ENCODE measurements at places on chromosomes 3 and 15. TPM values are rescaled to one million over a fixed set of nuclear protein-coding genes. Genes with fewer than 3 reads are reported as not detected.

Gene SERPINI1
- 10.7 TPM for total RNA-seq

Gene FAM81A
- 4.4 TPM for total RNA-seq

DNA sequence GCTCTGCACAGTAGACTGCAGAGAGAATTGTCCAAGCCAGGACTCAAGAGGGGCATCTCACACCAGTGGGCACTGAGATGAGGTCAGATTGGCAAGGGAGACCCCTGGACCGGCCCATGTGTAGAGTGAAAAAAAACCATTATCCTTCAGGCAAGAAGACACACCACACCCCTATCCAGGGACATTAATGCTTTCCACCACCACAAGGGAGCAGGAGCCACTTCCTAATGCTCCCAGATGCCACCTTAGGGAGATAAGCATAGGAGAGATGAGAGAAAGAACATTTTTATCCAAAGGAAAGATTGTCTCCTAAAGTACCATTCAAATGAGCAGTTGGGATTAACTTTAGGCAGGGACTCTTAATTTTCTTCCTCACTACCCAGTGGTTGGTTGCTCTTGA, 109.6 kb upstream of the PTX3 start:
- H3K4me3 ChIP-seq, result no peak overlapping the region
- DNase-seq, result no peak
- H3K27ac ChIP-seq, result no peak overlapping the region
- no peaks in the 10 kb centered on the region for H3K36me3 ChIP-seq
- H3K27me3 ChIP-seq, result no peaks in the 10 kb centered on the region

DNA sequence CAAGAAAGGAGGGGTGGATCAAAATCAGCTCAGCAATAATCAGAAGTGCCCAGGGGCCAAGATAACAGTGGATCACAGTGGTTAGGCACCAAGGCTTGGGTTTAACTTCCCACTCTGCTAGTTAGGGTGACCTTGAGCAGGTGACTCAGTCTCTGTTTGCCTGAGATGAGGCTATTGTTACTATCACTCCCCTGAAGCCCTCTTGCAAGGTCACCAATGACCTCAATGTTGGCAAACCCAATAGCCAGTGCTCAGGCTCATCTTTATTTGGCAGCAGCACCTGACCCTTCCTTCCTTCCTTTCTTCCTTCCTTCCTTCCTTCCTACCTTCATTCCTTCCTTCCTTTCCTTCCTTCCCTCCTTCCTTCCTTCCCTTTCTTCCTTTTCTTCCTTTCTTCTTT, 102.4 kb upstream of the HACD2 start:
- H3K27ac ChIP-seq, result no peak overlapping the region
- H3K36me3 ChIP-seq, result no peaks in the 10 kb centered on the region
- no peak overlapping the region for H3K4me3 ChIP-seq

DNA sequence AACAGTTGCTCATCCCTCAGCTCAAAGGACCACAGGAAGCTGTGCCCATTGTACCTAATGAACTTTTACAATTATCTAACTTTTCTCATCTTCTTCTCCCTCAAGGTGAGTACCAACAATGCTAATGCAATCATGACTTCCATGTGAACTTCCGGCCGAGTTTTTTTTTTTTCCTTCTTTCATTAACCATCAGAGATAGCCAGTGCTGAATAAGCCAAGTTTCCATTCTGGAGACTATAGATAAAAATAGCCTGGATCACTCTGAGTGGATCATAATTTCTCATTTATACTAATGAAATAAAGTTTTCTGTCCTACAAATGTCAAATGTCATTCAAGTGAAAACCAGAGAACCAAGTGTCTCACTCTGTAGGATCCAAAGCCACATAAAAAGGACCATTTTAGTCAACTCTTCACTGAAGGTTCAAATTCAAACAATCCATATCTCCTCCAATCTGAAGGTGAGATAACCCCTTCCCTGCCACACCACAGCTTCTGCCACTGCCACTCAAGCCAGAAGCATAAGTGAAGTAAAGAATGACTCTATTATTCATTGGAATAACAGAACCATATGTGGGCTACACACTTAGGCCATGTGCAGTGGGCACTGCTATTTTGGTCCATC, 5.5 kb downstream of the SUMF1 start:
- no peak overlapping the region for H3K4me3 ChIP-seq
- peaks cover 22% of the 10 kb centered on the region for H3K4me1 ChIP-seq
- no peak overlapping the region for H3K27ac ChIP-seq
- no peaks in the 10 kb centered on the region for H3K36me3 ChIP-seq

GRCh38 chr3:40837300-40837699, 312.5 kb downstream of the ZNF621 start:
- H3K27me3 ChIP-seq, result no peaks in the 10 kb centered on the region
- DNase-seq, result no peak
- H3K27ac ChIP-seq, result no peak overlapping the region
- H3K4me1 ChIP-seq, result no peaks in the 10 kb centered on the region
- H3K36me3 ChIP-seq, result no peaks in the 10 kb centered on the region

Gene GABRB3
- total RNA-seq, result 2.7 TPM

GRCh38 chr3:13106308-13107001, 33.2 kb upstream of the IQSEC1 start:
- peaks cover 4% of the 10 kb centered on the region for H3K27me3 ChIP-seq
- DNase-seq, result no peak
- H3K4me1 ChIP-seq, result no peaks in the 10 kb centered on the region
- no peak overlapping the region for H3K4me3 ChIP-seq

DNA sequence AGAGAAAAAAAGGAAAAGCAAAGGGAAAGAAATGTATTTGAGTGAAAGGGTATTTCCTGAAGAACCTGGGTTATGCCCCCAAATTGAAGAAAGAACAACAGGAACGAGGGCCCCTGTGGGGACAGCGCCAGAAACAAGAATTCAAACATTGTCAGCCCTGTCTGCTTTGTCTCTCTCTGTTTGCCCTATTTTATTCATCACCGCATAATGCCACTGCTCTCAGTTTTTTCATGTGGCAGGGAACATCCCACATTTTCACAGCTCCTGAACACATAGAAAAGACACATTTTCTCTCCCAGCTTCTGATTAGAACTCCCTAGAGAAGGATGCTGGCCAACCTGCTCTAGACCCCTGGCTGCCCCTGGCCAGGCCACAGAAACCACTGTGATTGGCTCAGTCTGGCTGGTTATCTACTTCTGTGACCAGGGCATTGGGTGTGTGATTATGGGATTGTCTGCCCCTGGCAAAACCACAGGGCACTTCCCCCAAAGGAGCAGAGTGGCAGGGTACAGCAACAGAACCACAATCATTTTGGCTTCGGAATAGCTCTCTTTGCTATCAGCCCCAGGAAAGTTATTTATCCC, 31.3 kb upstream of the CCDC54 start:
- no peaks in the 10 kb centered on the region for H3K27me3 ChIP-seq
- H3K4me1 ChIP-seq, result no peaks in the 10 kb centered on the region
- DNase-seq, result no peak

DNA sequence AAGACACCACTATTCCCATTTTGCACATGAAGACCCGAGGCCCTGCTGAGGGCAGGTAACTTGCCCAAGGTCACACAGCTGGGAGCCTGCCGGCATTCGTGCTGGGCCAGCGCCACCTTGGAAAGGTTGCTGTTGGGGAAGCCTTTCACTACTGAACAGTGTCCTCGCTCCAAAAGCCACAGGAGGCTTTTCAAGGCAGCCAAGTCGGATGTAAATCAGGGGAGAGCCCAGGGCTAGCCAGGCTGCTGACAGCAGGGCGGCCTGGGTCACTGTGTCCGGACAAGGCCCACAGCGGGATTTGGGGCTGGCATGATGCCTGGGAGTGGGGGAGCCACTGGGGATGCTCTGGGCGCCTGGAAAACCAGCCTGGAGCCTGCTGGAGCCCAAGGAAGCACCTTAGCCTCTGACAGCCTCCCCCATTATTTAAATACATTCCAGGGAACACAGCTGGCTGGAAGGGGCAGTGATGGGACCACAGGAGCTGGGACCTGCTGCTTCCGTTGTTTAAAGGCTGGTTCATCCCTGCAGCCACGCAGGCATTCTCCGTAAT, 10.5 kb downstream of the SLC6A6 start:
- H3K4me3 ChIP-seq, result no peak overlapping the region
- H3K4me1 ChIP-seq, result peaks cover 10% of the 10 kb centered on the region
- H3K27me3 ChIP-seq, result no peaks in the 10 kb centered on the region

DNA sequence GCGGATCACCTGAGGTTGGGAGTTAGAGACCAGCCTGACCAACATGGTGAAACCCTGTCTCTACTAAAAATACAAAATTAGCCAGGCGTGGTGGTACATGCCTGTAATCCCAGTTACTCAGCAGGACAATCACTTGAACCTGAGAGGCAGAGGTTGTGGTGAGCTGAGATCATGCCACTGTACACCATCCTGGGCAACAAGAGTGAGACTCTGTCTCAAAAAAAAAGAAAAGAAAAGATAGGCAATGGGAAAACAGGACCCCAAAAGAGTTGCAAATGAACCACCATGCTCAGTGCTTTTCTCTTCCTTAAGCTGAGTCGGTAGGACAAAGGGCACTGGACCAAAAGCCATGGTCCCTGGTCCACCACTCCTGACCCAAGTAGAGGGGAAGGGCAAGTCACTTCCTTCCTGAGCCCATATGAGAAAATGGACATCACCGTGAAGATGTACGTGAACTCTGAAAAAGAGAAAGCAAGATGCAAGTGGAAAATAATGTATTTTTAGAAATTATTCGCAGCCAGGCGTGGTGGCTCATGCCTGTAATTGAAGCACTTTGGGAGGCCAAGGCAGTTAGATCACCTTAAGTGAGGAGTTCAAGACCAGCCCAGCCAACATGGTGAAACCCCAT, 2.6 kb downstream of the ITGB5 start:
- DNase-seq, result no peak
- H3K4me3 ChIP-seq, result no peak overlapping the region
- no peak overlapping the region for H3K27ac ChIP-seq
- H3K36me3 ChIP-seq, result no peaks in the 10 kb centered on the region
- peaks cover 46% of the 10 kb centered on the region for H3K4me1 ChIP-seq

DNA sequence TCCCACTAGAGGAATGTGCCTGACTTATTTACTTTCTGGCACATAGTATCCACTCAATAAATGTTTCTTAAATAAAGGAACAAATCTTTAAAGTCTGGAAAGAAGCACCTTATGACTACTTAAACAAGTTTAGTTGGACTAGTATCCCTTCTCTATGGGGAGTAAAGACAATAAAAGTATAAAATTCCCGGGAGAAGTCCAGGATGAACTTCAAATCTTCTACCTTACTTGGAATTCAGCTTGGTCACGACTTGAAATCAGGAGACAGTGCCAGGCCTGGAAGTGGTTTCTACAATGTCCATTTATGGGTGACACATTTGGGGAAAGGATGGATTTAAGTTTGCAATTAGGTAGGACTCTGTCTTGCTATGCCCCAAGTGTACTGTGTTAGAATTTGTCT, 196.5 kb downstream of the NR1D2 start:
- H3K36me3 ChIP-seq, result peaks cover 24% of the 10 kb centered on the region
- no peak for DNase-seq
- no peak overlapping the region for H3K27ac ChIP-seq
- H3K4me1 ChIP-seq, result peaks cover 18% of the 10 kb centered on the region
- H3K27me3 ChIP-seq, result no peaks in the 10 kb centered on the region
- H3K4me3 ChIP-seq, result no peak overlapping the region

Gene SHC4
- total RNA-seq, result 3.2 TPM

DNA sequence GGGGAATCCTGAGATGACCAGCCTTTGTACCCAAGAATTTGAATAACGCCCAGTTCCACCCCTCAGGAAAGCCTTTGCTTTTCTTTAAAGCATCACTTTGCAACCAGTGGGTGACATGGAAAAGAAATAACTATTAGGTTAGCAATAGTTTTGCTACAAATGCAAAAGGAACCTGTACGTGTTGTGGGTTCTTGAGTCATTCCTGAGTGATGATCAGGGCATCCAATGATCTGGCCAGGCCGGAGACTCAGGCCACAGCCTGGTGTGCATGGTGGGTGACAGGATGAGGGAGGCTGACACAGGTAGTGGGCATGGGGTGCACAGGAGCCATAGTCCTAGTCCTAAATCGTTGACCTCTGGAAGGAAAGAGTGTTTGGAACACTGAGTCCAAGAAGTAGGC, 321.4 kb upstream of the IL12A start:
- H3K4me1 ChIP-seq, result peaks cover 21% of the 10 kb centered on the region
- H3K36me3 ChIP-seq, result no peaks in the 10 kb centered on the region
- H3K27me3 ChIP-seq, result no peaks in the 10 kb centered on the region
- no peak overlapping the region for H3K27ac ChIP-seq

Gene RBM6
- total RNA-seq, result 39.9 TPM

- DNase-seq, result no peak
- no peaks in the 10 kb centered on the region for H3K36me3 ChIP-seq
- H3K4me3 ChIP-seq, result no peak overlapping the region
- peaks cover 13% of the 10 kb centered on the region for H3K27me3 ChIP-seq
Observed at GRCh38 chr3:72105306-72105705, 320.4 kb upstream of the PROK2 start.

DNA sequence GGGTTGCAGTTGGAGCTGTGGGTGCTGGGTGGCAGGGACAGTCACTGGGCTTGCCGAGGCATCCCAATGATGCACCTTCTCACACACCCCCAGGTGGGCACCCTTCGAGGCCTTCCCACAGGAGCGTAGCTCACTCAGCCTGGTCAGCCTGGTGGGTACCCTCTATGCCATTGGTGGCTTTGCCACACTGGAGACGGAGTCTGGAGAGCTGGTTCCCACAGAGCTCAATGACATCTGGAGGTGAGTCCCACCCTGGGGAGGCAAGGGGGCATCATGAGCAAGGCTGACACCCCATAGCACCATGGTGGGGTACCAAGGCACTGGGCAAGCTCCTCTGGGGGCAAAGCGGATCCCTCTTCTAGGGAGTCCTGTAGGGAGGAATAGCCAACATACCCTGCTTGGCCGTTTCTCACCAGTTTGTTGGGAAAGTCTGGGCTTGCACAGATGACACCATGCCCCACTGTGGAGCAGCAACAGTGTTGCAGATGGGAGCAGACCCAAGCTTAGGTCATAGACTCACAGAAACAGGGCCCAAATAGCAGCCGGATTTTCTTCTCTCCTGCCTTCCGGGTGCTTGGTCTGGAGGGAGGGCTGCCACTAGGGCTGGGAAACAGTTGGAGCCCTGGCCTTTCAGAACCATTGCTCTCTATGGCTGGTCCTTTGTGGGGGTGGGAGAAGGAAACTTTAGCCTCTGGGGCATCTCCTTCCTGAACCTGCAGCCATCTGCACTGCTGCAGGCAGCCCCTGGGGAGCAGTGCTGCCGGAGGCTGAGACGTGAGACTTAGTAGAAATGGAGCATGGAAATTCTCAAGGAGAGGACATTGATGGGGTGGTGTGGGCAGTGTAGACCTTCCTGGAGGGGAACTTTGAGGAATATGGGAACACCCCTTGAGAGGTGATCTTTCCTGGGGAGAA, 5.7 kb downstream of the KLHL40 start:
- no peak for DNase-seq
- no peaks in the 10 kb centered on the region for H3K4me1 ChIP-seq
- H3K36me3 ChIP-seq, result no peaks in the 10 kb centered on the region

Gene HESX1
- total RNA-seq, result not detected

DNA sequence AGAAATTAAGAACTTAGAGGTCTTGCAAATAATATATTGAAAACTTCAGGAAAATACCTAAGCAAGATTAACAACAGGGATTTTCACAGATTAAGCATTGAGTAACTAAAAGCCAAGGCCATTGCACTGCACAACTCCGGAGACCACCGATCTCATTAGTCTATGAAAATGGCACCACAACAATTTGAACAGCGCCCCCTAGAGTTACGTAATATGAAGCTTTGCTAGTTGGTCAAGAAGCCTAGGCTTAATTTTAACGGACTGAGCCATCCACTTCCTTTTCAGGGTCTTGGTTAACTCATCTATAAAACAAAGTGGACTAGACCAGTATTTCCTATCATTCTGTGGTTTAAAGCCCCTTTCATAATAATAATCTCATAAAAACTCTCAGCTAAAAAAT, 24.8 kb downstream of the TMEM212 start:
- no peak for DNase-seq
- no peak overlapping the region for H3K27ac ChIP-seq
- no peak overlapping the region for H3K4me3 ChIP-seq
- no peaks in the 10 kb centered on the region for H3K27me3 ChIP-seq

Gene PLSCR5
- not detected for total RNA-seq
